ENCODE measurements at places on chromosomes 3 and 15.

- DNase-seq = no peak
Observed at GRCh38 chr3:9690451-9691450, 12.9 kb upstream of the CPNE9 start.

DNA sequence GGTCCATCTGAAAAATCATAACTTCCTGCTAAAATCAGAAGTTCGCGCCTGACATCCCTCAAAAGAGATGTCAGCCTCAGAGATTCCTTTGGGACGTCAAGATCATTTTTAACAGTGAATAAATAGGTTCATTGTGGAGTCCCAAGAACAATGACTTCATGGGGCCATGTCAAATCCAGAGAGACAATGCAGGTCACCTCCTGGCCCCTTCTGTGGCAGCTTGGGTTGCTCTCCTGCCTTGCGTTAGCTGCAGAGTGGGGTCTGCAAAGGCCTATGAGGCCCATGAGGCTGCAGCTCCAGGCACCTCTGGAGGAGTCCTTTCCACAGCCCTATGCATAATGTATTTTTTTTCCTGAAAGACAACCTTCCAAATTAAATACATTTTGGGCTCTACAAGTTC lies 282.3 kb downstream of the ADAMTS17 start:
- no peak for DNase-seq

DNA sequence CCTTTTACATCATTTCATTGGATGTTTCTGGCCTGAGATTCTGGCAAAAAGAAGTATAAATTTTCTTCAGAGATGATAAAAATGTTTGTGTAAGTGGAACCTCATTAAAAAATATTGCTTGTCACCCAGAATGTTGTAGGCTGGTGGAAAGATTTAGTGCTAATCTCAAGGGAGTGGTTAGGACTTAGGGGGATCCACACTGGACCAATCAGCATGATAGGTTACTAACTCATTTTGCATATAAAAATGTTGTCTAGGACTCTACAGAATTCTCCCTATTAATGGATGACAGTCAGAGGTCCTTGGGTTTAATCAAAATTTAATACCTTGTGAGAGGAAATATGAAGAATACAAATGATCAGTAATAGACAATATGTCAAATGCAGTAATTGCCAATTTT lies 108.6 kb upstream of the TNIK start:
- no peak for DNase-seq

DNA sequence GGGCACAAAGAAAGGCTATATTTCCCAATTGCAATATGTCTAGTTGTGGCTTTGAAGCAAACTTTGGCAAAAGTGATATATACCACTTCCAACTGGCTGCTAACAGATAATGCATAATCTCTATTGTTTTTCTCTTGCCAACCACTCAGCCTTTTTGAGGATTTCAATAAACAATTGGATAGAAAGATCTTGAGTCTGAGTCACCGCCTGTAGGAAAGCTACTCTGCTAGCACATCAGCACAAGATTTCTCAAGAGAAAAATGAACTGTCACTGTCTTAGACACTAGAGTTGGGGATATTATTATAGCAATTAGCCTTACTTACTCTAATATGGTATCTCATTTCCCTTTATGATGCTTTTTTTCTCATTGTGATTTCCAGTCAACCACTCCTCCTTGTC lies 119.7 kb downstream of the SST start:
- no peak for DNase-seq

GRCh38 chr3:152261329-152261728 lies 7.4 kb upstream of the MBNL1 start:
- DNase-seq = no peak

DNA sequence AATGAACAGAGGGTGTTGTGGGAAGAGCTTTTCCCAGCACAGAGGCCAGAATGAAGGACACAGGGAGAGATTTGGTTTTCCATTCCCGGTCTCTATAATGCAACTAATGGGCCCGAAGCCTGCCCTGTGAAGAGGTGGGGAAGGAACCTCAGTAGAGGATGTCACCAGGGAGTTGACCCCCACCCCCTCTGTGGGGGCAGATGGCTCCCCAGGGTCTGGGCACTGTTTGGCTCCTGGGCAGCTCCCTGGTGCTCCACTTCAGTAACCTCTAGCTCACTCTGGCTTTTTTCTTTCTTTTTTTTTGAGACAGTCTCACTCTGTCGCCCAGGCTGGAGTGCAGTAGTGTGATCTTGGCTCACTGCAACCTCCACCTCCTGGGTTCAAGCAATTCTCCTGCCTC lies 109.1 kb upstream of the DLG1 start:
- DNase-seq = no peak

GRCh38 chr3:115110830-115111229 lies 36.3 kb downstream of the ZBTB20 start:
- DNase-seq = no peak

GRCh38 chr3:18422972-18423371 lies 2.2 kb downstream of the SATB1 start:
- no peak for DNase-seq

DNA sequence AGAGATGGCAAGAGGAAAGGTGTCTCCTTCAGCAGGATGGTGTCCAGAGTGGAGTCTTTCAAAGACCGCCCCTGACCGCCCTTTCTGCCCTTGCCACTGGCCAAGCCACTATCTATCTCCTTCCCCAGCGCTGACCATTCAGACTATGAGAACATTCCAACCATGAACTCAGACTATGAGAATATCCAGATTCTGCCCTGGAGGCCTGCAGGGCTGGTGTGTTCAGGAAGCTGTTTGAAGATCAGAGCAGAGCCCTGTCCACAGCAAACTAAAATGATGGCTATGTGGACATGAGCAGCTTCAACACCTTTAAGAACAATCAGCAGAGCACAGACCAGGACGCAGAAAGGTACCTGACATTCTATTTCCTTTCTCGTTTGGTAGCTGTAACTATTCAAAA lies 57.3 kb upstream of the WNT7A start:
- DNase-seq = no peak

- no peak for DNase-seq
Observed at GRCh38 chr15:96342406-96343112, 12.1 kb downstream of the NR2F2 start.

DNA sequence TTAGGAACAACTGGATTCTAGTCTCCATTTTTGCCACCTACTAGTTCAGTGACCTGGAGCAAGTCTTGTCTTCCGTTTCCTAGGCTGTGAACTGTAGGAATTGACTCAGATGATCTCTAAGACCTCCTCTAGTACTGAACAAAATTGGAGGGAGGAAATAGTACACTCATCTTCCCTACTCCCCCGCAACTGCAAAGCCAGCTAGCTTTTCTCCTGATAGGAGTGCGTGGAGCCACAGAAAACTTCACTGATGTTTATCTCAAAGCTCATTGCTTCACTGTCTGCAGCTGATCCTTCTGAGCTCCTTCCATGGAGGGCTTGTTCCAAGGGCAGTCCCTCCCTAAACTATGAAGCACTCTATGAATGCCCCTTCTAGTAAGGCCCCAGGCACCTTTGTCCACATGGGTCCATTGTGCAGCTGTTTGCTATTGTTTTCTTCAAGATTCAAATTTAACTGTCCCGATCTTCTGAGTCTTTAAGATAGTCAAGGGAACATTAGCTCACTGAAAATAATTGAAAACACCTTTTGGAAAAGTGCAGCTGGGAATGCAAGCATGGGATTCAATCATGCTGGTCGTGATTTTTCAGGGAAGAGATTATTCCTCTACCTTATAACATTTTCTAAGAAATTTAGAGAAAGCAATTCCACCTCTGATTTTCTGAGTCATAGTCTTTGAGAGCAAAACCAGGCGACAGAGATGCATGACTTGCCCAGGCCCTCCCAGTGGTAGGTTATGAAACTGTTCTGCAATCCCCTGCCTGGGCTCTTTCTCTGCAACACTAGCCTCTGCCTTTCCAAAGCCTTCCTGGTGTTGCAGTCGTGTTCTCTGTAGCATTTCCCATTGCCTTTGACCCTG lies 24.3 kb downstream of the FILIP1L start:
- no peak for DNase-seq
